ENCODE measurements at places on chromosomes 5 and 9.
A peak's percentile ranks its signal among the peaks of the same experiment; 100 is the strongest.

GRCh38 chr9:69919461-69920061 is 98.9 kb downstream of the CFAP95 start:
- peak; percentile 78 for DNase-seq

DNA sequence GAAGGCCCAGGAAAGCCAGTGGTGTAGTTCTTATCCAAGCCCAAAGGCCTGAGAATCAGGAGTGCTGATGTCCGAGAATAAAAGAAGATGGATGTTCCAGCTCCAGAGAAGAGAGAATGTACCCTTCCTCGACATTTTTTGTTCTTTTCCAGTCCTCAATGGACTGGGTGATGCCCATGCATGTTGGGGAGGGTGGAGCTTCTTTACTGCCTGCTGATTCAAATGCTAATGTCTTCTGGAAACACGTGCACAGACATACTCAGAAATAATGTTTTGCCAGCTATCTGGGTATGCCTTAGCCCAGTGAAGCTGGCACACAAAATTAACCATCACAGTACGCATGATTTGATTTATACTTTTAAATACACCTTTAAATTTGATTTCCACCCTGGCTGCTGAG is 61.5 kb upstream of the FOXE1 start:
- no peak for DNase-seq

DNA sequence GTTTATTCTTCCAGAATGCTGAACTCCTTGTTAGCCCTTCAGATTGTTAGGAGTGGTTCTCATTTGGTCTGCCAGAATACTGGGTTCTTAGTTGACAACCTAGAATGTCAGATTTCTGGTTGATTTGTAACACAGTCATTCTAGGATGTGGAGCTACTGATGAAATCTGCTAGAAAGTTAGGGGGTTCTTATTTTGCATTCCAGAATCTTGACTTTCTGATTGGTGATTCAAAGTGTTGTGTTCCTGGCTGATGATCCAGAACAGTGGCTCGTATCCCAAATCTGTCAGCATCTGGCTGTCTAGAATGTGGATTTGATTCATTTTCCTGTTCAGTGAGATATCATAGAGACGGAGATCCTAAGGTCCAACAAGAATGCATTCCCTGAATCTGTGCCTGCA is 21.9 kb downstream of the PTGS1 start:
- no peak for DNase-seq

GRCh38 chr5:122751293-122751782 is 23.5 kb upstream of the SNX2 start:
- DNase-seq: no peak

DNA sequence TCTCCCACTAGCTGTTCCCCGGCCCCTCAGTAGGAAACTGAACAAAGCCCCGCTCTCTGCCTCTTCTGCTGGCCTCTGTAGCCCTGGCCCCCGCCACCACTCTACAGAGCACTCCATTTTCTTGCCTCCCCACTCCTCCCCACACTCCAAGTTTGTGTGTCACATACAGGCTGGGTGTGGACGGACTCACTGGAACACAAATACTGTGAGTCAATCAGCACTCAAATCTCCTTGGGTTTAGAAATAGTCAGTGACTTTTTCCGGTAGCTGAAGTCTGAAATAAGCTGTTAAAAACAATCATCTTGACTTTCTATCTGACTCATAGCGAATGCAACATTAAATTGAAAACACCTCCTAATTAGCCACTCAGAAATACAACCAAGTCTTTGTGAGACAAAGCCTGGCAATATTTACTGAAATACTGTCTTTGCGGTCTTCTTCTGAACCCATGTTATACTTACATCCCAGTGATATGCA is 122.5 kb downstream of the LHFPL2 start:
- DNase-seq: no peak

GRCh38 chr9:17810728-17811571 is 232.1 kb downstream of the SH3GL2 start:
- peak; percentile 87 for DNase-seq

GRCh38 chr9:72790989-72791388 is 161.9 kb downstream of the ALDH1A1 start:
- DNase-seq: no peak

DNA sequence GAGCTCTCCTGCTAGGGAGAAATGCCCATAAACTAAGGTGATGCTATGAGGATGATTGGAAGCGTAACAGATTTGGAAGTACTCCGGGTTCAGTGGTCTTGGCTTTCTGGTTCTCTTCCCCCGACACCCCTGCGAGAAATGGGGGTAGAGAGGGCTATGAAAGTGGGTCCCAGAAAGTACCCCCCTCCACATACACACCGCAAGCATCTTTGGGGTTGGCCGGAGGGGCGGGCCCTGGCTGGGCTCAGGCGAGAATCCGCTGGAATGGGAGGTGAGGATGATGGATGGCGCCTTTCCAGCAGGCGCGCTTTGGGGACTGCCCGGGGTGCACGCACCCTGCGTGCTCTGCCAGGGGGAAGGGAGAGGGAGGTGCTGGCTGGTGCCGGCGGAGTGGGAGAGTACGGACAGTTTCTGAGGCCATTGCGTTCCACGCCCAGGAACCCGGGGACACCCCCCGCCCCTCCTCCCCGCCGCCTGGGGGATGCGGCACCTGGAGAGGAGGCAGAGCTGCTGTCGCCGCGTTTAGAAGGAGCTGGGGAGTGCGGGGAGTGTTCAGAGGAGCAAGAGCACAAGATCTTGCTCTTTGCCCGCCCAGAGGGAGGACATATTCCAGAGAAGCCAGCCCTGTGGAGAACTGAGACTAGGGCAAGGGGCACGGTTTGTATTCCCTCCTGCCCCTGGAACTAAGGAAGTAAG is 1.9 kb downstream of the PCSK5 start:
- DNase-seq: no peak

DNA sequence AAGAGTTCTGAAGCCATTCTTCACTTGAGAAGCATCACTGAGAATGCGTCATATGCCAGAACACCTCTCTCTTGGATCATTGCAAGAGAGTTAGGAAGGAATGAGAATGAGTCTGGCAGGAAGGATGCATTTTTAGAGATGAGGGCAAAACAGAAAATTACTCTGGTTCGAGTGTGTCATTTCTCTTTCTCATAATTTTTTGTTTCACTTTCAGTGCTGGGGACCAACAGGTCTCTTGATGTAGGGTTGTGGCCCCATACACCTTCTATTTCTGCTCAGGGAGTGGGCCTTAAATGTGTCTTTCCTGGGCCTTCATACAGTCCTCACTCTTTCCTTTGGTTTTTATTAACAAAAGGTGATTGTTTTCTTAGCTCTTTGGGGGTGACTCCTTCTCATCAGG is 302.4 kb downstream of the NR3C1 start:
- DNase-seq: no peak

DNA sequence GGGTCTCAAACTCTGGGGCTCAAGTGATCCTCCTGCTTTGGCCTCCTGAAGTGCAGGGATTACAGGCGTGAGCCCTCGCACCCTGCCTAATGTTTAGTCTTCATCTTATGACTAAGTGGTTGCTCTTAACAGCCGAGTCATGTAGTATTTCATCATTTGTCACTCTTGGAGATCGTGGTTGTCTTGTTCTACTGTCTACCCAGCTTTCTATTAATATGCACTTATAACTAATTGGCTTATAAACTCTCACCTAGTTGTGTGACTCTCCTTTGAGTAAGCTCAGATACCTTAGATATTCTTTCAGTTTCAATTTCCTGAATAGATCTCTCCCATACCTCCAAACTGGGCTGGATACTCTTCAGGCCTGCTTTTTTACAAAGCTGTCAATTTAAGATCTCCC is 19.9 kb downstream of the SLC44A1 start:
- DNase-seq: no peak

GRCh38 chr9:3862561-3862960 is 336.8 kb upstream of the RFX3 start:
- DNase-seq: no peak

- DNase-seq: no peak
Measured at GRCh38 chr5:37876245-37876644, 36.4 kb upstream of the GDNF start.

GRCh38 chr5:53472279-53472678 is 8.2 kb upstream of the FST start:
- no peak for DNase-seq

DNA sequence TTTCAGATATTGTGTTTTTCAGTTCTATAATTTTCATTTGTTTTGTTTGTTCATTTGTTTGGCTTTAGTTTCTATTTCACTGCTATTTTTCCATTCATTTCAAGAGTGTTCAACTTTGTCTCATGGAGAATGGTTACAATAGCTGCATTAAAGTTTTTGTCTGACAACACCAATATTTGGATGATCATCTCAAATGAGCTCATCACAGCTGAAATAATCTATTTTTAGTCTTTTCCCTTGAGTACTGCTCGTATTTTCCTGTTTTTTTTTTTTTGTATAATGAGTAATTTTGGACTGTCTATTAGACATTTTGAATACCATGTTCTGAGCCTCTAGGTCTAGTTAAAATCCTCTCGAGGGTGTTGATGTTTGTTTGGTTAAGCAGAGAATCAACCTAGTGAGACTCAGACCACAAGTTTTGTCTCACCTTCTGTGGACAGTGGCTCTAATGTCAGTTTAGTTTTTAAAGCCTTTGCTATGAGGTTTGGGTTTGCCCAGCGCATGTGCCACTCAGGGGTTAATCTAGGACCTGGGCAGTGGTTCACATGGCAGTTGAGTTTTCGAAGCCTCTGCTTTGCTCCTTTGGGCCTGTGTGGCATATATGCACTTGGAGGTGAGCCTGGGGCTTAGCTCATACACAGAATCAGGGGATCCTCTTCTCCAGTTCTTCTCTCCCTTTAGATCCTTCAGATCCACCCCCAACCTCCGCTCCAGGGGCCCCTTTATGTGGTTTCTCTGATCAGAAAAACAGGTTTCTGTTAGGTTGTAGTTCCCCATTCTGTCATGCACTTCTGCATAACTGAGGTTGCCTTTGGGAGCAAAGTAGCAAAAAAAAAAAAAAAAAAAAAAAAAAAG is 79.8 kb downstream of the ARSB start:
- DNase-seq: no peak

- DNase-seq: no peak
Measured at GRCh38 chr5:81058121-81058520, 98.0 kb downstream of the RASGRF2 start.

DNA sequence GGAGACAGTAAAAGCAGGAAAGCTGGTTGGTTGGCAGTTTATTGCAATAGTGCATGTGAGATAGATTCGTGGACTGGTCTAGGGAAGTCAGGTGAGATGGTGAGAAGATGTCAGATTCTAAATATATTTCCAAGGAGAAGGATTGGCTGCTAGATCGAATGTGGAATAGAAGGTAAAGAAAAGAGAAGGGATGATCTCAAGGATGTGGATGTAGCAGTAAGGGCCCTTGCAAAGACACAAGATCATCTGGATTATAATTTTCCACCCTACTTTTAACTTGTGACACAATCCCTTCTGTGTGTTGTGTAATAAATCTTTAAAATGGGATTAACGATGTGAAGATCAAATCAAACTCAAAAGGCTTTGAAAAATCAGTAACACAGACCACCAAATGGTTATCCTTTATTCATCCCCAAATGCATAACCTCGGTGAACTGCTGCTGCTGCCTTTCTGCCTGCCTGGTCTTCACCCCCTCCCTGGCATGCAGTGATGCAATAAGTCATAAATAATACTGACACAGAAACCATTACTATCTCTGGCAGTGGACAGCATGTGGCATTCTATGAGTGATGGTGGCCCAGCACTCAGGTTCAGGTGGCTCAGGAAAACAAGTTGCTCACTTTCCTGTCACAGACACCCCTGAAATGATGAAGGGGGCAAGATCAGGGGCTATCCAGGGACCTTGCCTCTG is 178.4 kb downstream of the FAM114A2 start:
- no peak for DNase-seq

DNA sequence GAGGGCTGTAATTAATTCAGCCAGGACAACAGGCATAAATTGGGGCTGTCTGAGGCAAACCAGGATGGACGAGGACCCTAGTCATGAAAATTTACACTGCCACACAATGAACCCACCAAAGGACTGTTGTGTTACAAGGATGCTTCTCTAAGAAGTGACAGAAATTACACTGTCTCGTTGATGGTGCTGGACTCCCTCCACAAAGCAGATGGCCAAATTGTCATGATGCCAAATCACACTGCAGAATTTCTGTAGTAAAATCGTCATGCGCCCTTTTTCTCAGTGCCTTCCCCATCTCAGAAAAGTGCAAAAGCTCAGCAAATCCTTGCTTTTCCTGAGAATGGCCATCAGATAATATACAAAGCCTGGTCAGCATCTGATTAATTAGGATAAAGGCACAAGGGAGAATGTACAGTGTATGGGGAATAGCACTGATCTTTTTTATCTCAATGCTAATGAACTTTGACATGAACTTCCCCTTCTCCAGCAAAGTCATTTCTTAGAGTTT is 545.8 kb downstream of the CSNK1G3 start:
- peak; percentile 59 for DNase-seq

All from Karpas-422 (cell line).